ENCODE measurements at places on chromosomes 1 and 21.
A peak's percentile ranks its signal among the peaks of the same experiment; 100 is the strongest.

DNA sequence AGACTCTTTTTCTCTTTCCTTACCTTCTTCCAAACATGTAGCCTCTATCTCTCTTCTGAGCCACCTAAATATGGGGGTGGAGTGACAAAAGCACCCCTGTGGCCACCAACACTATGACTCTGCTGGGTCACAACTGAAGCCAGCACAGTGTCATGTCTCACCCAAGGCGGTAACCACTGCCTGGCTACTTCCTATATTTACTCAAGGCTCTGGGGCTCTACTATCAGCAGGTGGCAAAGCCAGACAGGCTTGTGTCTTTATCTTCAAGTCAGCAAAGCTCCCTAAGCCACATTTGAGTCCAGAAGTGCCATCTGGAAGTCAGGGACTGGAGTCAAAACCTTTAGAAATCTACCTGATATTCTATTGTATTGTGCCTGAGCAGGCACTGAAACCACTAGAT, 1515.2 kb downstream of the PLA2G4A start:
- no peak for DNase-seq

DNA sequence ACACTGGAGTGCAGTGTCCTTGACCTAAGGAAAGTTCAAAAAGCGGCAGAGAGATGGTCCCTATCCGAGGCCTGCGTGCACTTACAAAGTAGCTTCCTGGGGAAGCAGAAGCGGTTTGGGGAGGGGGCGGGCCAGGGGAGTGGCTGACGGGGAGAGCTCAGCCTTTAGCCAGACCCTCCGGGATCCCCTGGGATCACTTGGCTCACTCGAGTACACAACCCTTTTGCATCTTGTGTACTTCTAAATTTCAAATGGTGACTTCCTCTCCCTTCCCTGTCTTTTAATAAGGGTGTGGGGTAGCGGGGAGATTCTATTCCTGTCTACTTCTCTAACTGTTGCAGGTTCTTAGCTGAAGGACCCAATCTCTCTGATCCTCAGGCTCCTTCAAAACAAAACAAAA, 18.1 kb upstream of the SNX27 start:
- DNase-seq, result no peak

- DNase-seq, result no peak
These were observed 59.6 kb downstream of the MEGF6 start for GRCh38 chr1:3551711-3552110.

GRCh38 chr1:10779201-10779600, 17.2 kb downstream of the CASZ1 start:
- no peak for DNase-seq

DNA sequence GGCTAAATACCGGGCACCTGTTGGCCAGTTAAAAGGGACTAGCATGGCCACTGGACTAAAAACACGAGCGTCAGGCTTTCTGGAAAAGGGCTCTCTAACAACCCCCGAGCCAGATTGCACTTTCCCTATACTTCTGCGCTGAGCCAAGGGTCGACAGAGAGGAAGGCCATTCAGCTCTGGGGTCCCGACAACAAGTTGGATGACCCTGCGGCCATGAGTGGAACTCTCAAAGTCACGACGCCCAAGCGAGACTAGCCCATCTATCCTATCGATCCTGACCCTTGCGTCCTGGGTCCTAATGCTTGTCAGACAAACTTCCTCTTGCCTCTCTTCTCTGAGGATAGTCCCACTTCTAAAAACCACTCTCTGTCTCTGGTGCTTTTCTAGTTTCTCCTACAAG, 99.9 kb upstream of the PRDX6 start:
- DNase-seq, result no peak

- no peak for DNase-seq
These were observed 14.5 kb upstream of the CDC42 start for GRCh38 chr1:22038036-22038435.

- no peak for DNase-seq
These were observed 25.3 kb upstream of the ATP1A1 start for GRCh38 chr1:116347696-116348095.

- DNase-seq, result no peak
These were observed 40.3 kb downstream of the XPR1 start for GRCh38 chr1:180672105-180672504.

GRCh38 chr1:244435562-244436205, 16.0 kb downstream of the ADSS2 start:
- DNase-seq, result peak; percentile 45

GRCh38 chr1:33039840-33040239, 3.2 kb upstream of the AK2 start:
- DNase-seq, result no peak

- peak; percentile 56 for DNase-seq
These were observed 707 bp downstream of the PRCC start for GRCh38 chr1:156767879-156768604.

- no peak for DNase-seq
These were observed 16.6 kb downstream of the IPO9 start for GRCh38 chr1:201845331-201846083.

GRCh38 chr1:235857756-235858155, 8.9 kb downstream of the LYST start:
- no peak for DNase-seq

GRCh38 chr1:9250411-9251381, 16.1 kb downstream of the H6PD start:
- no peak for DNase-seq

DNA sequence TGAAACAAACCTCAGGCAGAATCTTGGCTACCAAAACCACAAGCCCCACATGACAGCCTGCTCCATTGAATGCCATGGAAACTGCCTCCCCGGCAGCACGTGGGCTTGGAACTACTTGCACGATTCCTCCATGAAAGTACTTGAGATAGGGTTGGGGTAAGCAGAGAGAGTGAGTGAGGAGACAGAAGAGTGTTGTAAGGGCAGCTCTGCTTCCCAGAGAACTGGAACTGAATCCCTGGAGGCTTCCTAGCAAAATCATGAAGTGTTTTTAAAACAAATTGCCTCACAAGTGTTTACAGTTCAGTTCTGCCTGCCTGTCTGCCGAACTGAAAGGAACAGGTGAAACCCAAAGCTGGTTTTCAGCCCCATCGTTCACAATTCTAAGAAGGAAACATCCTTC, 35.3 kb upstream of the DNASE2B start:
- no peak for DNase-seq

GRCh38 chr1:229950020-229950419, 117.0 kb upstream of the GALNT2 start:
- DNase-seq, result no peak

- DNase-seq, result no peak
These were observed 37.0 kb downstream of the AKNAD1 start for GRCh38 chr1:108819878-108820277.

DNA sequence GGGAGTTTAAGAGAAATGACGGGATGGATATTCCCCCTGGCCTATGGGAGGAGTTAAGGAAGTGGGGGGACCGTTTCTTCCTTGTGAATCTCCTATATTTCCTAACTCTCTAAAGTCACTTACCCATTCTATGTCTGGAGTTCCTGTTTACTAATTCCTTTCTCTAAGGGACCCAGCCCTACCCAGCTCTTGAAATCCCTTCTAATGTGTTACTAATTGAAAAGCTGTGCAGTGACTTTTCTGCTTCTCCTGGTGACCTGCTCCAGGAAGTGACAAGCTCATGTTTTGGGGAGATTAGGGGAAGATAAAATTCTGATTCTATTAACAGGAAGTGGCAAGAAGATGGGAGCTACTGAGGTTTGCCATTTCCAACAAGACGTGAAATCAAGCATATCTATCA, 4.0 kb upstream of the SAMSN1 start:
- DNase-seq, result no peak

DNA sequence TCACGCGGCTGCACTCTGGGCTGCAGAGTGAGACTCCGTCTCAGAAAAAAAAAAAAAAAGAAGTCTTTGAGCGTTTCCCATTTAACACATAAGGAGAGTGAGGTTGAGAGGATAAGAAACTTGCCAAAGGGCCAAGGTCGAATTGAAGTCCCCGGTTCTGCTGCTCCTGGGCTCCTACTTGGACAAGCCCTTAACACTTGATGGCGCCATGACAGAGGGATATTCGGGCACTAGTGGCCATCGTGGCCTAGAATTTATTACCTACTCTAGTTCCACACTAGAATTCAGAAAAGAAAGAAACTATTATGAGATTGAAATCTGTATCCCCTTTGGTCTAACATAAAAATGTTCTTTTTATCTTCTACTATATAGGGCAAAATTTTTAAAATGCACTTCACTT, 65.7 kb upstream of the NEK2 start:
- no peak for DNase-seq

DNA sequence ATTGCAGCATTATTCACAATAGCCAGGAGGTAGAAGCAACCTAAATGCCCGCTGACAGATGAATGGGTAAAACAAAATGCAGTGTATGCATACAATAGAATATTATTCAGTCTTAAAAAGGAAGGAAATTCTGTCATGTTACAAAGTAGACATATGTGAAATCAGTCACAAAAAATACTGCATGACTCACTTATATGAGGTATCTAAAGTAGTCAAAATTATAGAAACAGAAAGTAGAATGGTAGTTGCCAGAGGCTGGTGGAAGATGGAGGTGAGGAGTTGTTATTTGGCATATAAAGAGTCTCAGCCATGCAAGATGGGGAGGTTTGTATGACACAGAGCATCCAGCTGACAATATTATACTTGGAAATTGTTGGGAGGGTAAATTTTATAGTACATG, 43.0 kb upstream of the EGLN1 start:
- no peak for DNase-seq

- DNase-seq, result no peak
These were observed 45.6 kb downstream of the ZNF281 start for GRCh38 chr1:200364091-200364759.

DNA sequence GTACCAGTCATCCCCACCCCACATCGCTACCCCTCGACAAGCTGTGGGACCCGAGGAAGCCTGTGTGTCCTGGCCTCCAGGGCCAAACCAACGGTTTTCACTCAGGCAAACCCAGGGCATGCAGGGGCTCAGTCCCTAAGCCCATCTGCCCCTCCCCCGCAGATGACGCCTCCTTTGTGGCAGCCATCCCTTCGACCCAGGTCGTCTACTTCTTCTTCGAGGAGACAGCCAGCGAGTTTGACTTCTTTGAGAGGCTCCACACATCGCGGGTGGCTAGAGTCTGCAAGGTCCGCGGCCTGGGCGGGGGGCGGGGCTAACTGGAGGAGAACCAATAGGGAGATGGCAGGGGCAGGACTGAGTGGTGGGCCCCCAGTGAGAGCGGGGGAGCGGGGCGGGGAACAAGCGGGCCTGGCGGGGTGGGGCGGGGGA, 7.4 kb downstream of the SEMA4A start:
- peak; percentile 89 for DNase-seq

- DNase-seq, result no peak
These were observed 86.2 kb downstream of the KCND3 start for GRCh38 chr1:111903148-111903870.

DNA sequence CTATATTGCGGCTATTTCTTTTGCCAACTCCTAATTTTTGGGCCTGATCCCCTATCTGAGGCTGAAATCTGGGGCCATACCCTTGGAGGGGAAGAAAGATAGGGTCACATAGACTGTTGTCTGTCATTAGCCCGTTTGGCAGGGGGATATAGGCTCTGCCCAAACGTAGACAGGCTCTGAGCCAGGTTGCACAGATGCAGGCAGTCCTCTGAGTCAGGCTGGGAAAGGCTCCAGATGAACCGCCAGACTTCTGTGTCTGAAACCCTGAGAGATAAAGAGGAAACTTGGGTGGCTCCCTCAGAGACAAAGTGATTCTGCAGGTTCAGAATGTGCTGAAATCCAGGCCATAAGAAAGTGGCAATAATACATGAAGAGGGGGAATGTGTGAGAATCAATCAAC, 4.0 kb upstream of the CAP1 start:
- DNase-seq, result no peak

DNA sequence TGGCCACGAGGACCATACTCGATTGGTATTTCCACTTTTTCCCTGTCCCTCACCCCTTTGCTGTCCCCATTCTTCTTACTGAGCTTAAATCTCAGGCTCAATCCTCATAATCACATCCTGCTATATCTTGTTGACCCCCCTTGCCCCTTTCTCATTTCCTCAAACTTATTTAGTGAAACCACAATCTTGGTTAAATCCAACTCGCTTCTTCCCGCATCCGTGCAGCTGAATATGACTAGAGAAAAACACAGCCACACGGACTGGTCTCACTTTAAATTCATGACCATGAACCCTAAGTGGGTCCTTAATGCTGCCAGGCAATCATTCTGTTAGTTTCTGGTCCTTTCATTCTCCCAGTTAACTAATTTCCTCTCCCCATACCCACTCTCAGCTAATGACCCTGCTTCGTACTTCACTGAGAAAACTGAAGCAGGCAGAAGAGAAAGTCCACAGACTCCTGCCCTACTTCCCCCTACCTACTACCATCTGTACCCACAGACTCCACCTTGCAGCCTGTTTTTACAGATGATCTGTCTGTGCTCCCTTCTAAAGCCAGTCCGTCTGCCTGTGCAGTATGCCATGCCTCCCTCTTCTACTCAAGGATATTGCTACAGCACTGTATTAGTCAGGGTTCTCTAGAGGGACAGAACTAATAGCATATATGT, 96.8 kb upstream of the LMO4 start:
- no peak for DNase-seq

- DNase-seq, result no peak
These were observed 102.6 kb upstream of the UBE2U start for GRCh38 chr1:64100791-64101190.

GRCh38 chr1:168414914-168415313, 128.9 kb downstream of the XCL2 start:
- DNase-seq, result no peak

GRCh38 chr1:59125676-59126320, 171.1 kb upstream of the FGGY start:
- DNase-seq, result peak; percentile 17

DNA sequence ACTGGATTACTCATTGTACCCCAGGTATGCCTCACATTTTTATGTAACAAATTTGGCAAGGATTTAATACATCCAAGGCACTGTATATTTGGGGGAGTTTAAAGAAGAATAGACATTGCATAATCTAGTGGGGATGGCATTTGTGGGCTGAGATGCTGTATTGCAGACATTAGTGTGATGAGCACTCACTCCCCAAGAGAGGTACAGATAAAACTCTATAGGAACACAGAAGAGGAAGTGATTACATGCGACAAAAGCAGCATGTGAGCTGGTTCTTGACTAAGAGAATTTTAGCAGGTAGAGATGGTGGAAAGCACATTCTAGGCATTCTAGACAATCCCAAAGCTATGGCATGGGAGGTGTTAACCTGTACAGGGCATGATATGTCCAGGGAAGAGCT, 24.2 kb upstream of the CDC14A start:
- no peak for DNase-seq

GRCh38 chr1:62481681-62482080, 44.8 kb downstream of the USP1 start:
- DNase-seq, result no peak

GRCh38 chr1:227886993-227887696, 60.6 kb downstream of the WNT9A start:
- DNase-seq, result peak; percentile 21

DNA sequence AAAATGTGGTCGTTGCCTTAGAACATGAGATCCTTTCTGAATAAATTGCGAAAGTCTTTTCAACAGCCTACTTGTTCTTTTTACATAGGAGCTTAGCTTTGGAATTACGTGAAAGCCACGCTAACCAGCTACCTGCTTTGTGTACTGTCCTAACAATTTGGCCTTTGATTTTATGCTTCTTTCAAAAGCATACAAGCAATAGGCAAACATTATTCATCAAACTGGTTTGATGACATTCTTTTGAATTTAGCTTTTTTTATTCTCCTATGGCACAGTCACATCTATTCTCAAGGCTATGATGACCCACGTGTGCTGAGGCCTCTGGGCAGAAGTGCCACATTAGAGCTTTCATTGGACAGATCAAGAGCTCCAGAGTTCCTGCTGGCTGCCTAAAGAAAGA, 178.0 kb upstream of the DPT start:
- no peak for DNase-seq

All from activated CD4-positive, alpha-beta T cell treated with anti-CD3 and anti-CD28 coated beads, Interleukin-2, amount 50 U/mL, for 48 hours (primary cell).